ENCODE measurements at places on chromosomes 3 and 15.

DNA sequence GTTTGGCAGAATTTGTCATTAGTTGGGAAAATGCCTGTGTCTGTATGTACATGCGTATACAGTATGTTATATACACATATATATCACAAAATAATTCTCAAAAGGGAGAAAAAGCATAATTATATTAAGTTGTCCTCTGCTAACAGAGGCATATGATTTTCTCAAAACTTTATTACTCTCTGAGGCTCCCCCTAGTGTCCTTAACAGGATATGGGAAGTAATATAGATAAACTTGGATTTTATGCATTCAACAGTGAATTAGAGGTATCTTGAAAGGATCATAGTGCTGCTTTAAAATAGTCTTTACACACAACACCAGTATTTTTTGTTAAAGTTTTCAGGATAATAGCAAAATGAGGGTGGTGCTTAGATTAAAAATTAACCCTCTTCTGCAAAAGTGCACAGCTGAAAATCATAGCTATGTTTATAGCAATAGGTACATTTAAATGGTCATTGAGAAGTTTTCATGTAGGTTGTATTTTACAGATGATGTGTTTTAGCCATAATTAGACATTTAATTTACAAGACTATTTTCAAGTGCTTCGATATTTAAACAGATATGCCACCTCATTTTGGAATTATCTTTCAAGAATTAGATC, 454.0 kb upstream of the ROBO2 start:
- no peak for DNase-seq

- DNase-seq: no peak
Measured at GRCh38 chr15:67196672-67197363, 57.6 kb downstream of the AAGAB start.

GRCh38 chr3:129506231-129506742, 22.2 kb upstream of the RHO start:
- no peak for DNase-seq

GRCh38 chr3:149267565-149267964, 45.9 kb upstream of the CP start:
- no peak for DNase-seq

- DNase-seq: no peak
Measured at GRCh38 chr15:35777061-35777460, 231.1 kb upstream of the DPH6 start.

All from SK-N-MC (cell line).